Peyer's patch (tissue), 4 donors: ENCODE measurements at places on chromosomes 3 and 15. TPM values are rescaled to one million over a fixed set of nuclear protein-coding genes. Genes with fewer than 3 reads are reported as not detected.

The CHRD gene
- total RNA-seq, result 5.1 TPM

The GPR87 gene
- total RNA-seq, result not detected

The RTP3 gene
- total RNA-seq, result not detected

The SCAANT1 gene
- not detected for total RNA-seq

- no peak for DNase-seq
Observed at GRCh38 chr3:11563865-11564185, 79.9 kb downstream of the VGLL4 start.

- no peak for DNase-seq
Observed at GRCh38 chr15:25801586-25802284, 61.4 kb downstream of the ATP10A start.

GRCh38 chr3:50299638-50299928 is 378 bp upstream of the HYAL3 start:
- DNase-seq, result no peak

- no peak for DNase-seq
Observed at GRCh38 chr15:66169023-66169422, 84.5 kb downstream of the MEGF11 start.

GRCh38 chr3:12393894-12394293 is 90.4 kb upstream of the TSEN2 start:
- DNase-seq, result no peak
